ENCODE measurements at places on chromosomes 7 and 10.

DNA sequence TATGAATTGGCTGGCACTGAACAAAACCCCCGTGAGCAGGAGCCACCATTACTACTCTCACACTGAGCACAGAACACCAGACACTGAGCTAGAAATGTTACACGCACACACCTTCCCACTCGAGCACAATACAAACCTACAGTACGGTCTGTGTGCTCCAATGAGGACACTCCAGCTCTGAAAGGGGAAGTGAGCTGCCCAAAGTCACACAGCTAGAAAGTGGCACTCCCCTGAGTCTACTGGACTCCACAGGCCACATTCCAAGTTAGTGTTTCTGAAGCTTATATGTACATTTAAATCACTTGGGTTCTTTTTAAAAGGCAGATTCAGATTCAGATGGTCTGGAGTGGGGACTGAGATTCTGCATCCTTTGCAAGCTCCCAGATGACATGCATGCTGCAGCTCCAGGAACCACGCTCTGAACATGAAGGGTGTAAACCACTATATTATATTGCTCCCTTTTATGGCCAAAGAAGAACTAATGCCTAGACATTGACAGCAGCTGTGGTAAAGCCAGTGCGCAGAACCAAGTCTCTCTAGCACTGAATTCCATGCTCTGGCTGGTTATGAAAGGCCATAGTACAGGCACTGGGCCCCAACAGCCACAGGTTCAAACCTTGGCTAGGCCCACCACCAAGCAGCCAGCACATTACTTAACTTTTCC is 77.1 kb downstream of the FRMPD2 start:
- DNase-seq = no peak

- no peak for DNase-seq
Observed at GRCh38 chr7:50858528-50859245, 76.0 kb upstream of the GRB10 start.

DNA sequence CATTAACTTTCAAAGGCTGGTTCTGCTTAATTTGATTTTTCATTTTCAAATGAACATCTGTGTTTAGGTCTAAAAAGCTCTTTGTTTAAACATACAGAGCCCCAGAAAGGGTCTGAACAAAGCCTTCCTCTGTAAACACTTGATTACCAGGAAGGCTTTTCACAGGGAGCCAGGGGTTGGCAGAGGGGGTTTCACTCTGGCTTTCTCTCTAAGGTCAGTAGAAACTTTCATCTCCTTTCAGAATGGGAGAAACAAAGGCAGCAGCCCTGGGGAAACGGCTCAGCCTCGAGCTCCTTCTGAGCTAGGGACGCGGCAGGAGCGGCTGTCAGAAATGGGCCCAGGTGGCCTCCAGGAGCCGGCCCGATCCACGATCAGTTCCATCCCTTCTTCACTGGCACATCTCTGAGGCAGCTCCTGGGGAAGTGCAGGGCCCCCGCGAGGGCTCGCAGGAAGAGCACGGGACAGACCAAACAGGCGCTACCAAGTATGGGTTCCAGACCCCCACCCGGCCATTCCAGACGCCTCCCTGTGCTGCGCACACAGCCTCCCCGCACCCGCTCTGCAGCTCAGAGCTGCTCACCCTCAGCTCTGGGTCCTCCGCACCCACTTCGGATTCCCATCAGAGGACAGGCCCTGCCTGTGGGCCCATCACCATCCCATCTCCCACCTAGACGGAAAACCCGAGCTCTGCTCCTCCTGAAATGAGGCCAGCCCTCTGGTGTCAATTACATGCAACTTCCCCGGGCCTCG is 124.1 kb downstream of the MAD1L1 start:
- DNase-seq = no peak

- no peak for DNase-seq
Observed at GRCh38 chr10:119290301-119291048, 83.1 kb downstream of the GRK5 start.

DNA sequence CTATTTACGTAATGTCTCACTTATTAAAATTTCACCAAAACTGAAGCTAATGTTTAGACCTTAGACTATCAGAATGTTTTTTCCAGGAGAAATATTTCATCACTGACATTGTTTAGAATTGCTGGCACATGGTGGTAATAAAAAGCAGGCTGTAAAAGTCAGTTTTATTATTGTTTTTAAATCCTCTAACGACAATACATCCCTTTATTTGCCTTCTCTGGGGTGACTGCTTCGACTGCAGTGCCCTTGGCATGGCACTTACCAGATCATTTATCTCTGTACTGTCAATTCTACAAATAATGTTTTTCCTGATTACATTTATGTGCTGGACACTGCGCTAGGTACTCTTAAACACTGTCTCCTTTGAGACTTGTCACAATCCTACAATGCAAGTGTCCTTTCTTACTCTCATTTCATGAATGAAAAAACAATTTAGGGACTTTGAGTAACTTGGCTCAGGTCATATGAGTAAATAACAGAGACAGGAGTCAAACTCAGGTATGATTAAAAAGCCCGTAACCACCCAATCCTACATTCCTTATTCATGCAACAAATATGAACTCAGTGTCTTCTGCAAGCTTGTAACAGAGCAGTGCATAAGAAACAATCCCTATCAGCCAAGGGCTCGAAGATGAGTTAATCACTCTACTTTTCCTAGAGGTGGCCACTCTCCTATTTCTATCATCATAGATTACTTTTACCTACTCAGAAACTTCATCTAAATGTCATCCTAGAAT is 5.6 kb upstream of the ING3 start:
- no peak for DNase-seq

- DNase-seq = no peak
Observed at GRCh38 chr7:112515989-112516388, 35.2 kb downstream of the LSMEM1 start.

DNA sequence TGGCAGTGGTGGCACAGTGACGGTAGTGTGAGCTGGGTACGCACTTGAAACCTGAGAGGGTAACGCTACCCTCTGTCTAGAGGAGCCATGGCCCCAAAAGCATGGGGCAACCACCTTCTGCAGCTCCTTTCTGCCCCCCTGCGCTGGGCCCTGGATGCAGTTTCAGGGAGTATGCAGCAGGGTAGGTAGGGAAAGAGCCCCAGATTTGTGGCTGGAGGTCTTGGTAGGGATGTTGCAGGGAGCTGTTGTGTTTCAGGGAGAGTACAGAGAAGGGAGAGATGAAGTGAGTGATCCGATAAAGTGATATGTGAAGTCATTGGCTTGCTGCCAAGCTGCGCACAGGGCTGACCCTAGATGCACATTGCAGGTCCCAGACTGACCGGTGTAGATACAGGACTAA is 2.7 kb upstream of the PGAM2 start:
- DNase-seq = no peak

Data from T-cell (primary cell).